ENCODE measurements at places on chromosomes 1 and 21.

GRCh38 chr1:21552715-21553114, 43.5 kb downstream of the ALPL start:
- no peak for DNase-seq

- DNase-seq, result no peak
Measured at GRCh38 chr1:60890664-60891063, 191.7 kb upstream of the NFIA start.

GRCh38 chr1:163291461-163291860, 30.3 kb upstream of the NUF2 start:
- DNase-seq, result no peak

GRCh38 chr1:66330722-66331141, 203.2 kb upstream of the SGIP1 start:
- DNase-seq, result no peak

- no peak for DNase-seq
Measured at GRCh38 chr1:169563019-169563615, 23.2 kb downstream of the F5 start.

GRCh38 chr21:42443181-42443785, 39.6 kb downstream of the UBASH3A start:
- no peak for DNase-seq

DNA sequence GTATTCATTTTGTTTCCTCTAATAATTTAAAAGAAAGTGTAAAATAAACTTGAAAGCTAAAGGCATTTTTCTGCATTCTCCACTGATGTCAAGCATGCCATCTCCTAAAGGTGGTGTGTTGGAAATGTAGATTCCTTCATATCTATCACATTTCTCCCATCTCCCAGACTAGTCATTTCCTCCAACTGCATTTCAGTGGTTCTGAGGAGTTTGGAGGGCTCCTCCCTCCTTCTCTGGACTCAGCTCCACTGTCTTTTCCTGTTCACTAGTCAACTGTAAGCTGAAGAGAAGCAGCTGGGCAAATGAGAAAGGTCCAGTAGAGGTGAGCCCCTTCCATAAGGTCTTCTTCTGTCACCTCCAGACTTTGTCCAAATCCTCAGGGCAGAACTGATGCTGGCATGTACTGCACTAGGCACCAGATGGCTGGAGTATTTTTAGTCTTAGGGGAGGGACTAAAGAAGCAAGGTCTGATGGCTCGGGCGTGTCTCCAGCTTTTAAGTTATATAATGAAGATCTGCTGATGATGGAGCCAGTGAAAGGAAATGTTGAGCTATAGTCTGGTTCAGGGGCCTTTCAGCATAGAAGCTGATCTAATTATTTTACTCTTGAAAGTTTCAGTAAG, 186.1 kb downstream of the NTNG1 start:
- DNase-seq, result no peak

DNA sequence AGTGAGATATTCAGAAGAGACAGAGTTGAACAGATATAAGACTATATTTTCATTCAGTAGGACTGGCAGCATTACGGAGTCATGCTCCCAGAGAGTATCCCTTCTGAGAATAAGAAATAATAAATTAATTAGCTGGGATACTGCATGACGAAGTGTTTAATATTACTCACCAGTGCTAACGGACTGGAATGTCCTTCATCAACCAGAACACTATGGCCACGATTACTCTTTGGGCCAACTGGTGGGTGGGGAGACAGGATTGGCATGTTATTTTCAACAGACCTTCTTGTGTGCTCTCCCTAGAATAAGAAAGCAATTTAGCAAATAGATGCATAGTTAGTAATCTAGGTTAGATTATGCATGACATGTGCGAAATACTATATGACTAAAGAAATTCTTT, 32.4 kb downstream of the ERICH3 start:
- no peak for DNase-seq

DNA sequence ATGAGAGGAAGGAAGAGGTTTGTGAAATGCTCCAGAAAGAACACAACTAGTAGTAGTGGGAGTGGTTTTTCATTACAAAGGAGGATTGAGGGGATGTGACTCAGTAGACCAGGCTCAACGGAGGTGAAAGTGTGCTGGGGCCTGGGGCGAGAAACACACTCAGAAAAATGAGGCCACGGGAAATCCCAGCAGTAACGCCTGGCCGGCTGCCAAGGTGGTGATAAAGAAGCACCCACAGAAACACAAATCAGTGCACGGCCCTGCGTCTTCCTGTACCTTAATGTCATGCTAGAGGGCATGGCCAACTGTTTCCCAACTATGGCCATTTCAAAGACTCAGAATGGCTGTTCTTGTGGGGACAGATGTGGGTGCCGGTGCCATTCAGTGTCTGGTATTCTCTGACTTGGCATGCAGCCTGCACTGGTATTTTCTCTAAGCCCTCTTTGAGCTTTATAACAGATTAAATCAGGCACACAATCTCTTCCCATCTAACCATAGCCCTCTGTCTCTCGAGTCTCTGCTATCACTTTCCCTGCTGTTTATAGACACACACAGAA, 38.2 kb downstream of the URB2 start:
- DNase-seq, result no peak

GRCh38 chr1:234962340-234962989, 166.2 kb downstream of the TOMM20 start:
- peak; percentile 99 for DNase-seq

DNA sequence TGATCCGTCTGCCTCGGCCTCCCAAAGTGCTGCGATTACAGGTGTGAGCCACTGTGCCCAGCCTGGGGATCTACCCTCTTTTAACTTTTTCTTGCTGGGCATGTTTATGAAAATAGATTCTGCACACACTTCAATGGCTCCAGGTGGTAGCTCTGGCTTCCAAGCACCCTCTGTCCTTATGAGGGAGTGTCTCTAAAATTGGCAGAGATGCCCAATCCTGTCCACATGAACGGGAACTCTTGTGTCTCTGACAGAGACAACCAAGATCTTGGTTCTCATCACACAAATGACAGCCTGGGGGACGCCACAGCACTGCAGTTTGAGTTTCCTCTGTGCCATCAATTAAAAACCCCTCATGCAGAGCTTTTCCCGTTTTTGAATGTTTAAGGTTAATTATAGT, 43.4 kb upstream of the ANGPTL7 start:
- no peak for DNase-seq

GRCh38 chr1:156750191-156750672, 1.2 kb downstream of the HDGF start:
- DNase-seq, result peak; percentile 37

- DNase-seq, result no peak
Measured at GRCh38 chr21:36887963-36888362, 78.5 kb downstream of the HLCS start.

DNA sequence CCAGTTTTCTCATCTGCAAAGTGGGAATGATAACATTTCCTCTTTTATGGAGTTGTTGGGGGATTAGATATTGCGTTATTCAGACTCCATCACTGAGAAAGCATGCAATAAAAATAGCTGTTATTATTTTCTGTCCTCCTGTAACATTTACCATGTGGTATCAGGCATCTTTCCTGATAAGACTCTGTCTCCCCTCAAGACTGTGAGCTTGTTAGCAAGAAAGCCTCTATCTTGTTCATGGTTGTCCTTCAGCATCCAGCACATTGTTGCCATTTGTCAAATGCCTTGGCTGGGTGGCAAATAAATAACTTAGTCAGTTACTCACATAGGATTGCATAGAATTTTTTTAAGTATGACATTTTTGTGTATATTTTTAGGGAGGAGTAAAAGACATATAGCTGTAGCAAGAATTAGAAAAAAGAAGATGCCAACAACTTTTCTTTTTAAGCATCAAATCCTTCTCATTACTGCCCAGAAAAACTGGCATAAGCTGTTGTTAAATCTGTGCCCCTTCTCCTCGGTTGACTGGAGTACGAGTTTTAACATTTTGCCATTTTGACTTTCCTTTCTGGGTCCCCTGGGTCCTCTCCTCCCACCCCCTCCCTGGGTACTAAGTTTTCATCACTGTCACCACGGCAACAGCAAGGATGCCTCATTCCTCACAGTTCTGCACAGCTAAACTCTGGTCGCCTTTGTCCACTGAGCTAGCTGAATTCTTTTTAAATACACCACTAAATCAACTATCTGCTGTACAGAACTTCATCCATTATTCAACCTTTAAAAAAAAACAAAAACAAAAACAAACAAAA, 1.0 kb upstream of the JAM2 start:
- no peak for DNase-seq

- peak; percentile 97 for DNase-seq
Measured at GRCh38 chr1:59143133-59143487, 153.8 kb upstream of the FGGY start.

DNA sequence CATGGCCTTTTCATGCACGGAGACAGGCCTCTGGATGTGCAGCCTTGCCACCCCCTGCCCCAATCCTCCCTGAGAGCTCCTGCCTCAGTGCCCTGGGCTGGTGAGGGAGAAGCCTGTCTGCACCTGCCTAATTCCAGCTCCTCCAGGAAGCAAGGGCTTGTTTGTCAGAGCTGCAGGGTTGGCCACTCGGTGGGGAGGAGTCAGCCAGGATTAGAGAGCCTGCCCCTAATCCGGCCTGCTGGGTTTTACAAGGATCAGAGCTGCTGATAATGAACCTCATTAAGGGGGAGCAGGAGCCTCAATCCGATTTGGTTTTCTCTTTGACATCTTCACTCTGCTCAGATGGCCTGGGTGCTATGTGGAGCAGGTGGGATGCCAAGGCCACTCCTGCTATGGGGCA, 31.9 kb upstream of the LHX4 start:
- no peak for DNase-seq

GRCh38 chr1:41280202-41281032, 38.3 kb upstream of the SCMH1 start:
- no peak for DNase-seq

DNA sequence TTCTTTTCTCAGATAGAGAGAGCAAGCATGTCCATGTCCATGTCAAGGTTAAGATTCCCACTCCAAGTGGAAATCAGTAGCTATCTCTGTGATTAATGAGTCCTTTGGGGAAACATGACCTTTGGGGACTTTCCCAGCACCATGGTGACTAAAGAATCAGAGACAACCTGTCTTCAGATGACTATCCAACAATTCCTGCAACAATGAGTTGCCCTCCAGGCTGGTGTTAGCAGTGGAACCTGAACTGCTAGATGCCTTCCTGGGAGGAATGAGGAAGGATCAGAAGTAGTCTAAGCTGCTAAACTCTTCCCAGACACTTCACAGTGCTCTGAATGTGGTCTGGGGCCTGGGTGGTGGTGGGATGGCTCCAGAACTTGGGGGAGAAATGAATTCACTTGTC, 6.5 kb downstream of the S100A9 start:
- DNase-seq, result no peak

DNA sequence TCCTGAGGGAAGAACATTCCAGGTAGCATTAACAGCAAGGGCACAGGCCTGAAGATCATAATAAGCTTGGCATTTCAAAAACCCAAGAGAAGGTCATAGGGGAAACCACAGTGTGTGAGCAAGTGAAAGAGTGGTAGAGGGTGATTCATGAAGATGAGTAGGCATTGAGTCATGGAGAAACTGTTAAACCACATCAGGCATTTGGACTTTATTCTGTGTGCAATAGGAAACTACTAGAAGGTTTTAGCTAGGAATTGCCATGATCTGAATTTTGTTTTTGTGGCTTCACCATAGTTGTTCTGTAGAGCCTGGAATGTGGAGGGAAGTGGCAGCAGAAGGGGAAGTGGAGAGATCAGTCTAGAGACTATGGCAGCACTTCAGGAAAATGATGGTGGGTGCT, 359.0 kb upstream of the PTBP2 start:
- DNase-seq, result peak; percentile 96

DNA sequence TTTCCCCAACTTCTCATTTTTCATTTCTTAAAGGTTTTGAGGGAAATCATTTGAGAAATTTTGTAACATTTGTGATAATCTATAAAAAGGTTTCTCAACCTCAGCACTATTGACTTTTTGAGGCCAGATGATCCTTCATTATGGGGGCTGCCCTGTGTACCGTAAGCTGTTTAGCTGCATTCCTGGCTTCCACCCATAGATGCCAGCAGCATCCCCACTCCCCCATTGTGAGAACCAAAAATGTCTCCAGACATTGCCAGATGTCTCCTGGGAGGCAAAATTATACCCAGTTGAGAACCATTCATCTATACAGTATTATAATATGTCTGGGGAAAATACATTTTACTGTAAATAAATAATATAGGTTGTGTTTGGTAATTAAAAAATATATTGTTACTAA, 146.0 kb downstream of the PBX1 start:
- DNase-seq, result peak; percentile 25

DNA sequence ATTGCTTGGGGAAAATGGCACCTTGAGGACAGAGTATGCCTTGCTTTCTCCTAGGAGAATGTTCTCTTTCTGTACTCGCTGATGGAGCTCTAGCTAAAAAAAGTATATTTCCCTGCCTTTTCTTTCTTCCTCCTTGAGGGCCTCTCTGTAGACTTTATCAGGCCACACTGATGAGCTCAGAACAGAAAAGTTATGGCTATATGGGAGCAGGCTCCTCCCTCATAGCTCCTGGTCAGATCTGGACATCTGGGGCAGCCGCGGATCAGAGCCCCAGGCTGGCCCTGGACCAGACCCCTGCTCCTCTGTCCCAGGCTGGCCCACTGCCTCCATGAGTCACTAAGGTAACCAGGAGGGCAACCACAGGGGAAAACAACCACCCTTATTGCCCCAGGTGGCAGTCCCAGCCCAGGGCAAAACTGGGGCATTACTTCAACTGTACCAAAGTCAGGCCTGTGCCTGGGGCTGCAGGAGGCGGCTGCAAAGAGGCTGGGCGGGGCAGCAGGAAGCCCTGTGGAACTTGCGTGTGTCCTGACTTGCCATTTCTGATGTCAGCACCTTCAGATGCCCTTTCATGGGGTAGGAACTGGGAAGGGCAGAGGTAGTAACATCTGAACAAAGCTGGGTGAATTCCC, 26.3 kb upstream of the ZNF648 start:
- DNase-seq, result no peak

- DNase-seq, result no peak
Measured at GRCh38 chr1:207832796-207833195, 78.1 kb downstream of the CD34 start.

DNA sequence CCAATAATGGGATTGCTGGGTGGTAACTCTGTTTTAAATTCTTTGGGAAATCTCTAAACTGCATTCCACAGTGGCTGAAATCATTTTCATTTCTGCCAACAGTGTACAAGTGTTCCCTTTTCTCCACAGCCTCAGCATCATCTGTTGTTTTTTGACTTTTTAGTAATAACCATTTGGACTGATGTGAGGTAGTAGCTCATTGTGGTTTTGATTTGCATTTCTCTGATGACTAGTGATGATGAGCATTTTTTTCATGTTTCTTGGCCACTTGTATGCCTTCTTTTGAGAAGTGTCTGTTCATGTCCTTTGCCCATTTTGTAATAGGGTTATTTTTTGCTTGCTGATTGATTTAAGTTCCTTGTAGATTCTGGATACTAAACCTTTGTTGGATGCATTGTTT, 131.9 kb upstream of the B3GALT2 start:
- no peak for DNase-seq

Measured in ACHN (cell line).